Esophagus muscularis mucosa (tissue), 4 donors: ENCODE measurements at places on chromosomes 4 and X. TPM values are rescaled to one million over a fixed set of nuclear protein-coding genes. Genes with fewer than 3 reads are reported as not detected.

The DCLK2 gene
- 16.2 TPM for total RNA-seq

- DNase-seq: no peak
Observed at GRCh38 chr4:1517592-1518411, 111.6 kb upstream of the NKX1-1 start.

DNA sequence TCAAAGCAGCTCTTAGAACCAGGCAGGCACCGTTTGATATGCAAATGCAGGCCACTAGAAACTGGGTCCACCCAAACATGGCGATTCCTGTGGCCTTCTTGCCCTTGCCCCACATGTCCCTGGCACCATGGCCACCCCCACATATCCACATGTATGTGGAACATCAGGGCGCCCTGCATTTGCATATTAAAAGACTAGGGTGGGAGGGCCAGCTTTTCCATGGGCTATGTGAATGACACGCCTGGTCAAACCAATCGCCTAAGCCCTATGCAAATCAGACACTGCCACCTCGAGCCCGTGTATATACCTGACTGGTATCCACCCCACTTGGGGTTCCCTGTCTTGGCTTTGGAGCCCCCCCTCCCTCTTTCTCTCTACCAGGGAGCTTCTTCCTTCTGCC is 107.0 kb downstream of the ABLIM2 start:
- DNase-seq: no peak

The ZNF595 gene
- total RNA-seq: 18.7 TPM

DNA sequence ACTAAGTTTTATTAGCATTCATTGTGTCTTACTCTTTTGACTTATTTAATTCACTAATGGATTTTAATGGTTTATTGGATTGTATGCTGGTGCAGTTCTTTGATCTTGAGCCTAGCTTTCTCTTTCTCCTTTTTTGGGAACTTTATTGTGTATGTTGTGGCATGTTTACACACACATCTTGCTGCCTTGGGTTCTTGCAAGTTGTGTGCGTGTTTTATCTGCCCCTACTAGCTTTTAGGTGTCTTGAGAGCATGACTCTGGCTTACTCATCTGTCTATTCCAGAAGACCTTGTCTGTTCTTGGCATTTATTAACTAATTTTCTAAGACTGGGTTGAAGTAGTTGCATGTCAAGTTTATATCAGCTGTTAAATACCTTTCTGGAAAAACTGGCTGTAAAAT is 2.7 kb downstream of the TMEM165 start:
- DNase-seq: no peak

DNA sequence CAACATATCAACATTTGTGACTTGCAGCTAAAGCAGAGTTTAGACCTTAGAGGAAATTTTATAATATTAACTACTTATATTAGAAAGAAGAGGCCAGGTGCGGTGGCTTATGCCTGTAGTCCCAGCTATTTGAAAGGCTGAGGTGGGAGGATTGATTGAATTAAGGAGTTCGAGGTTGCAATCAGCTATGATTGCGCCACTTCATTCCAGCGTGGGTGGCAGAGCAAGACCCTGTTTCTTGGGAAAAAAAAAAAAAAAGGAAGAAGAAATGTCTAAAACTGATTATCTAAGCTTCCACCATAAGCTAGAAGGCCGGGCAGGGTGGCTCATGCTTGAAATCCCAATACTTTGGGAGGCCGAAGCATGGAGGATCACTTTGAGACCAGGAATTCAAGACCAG is 42.0 kb upstream of the USP9X start:
- no peak for DNase-seq

- no peak for DNase-seq
Observed at GRCh38 chrX:38519651-38520050, 41.7 kb upstream of the TSPAN7 start.

GRCh38 chr4:126748736-126749135 is 884.0 kb upstream of the INTU start:
- no peak for DNase-seq

The SYTL5 gene
- not detected for total RNA-seq

The CWH43 gene
- total RNA-seq: not detected

- no peak for DNase-seq
Observed at GRCh38 chrX:124344246-124344645, 2.1 kb upstream of the SH2D1A start.

The HELT gene
- not detected for total RNA-seq

- no peak for DNase-seq
Observed at GRCh38 chrX:71215338-71215912, 7.6 kb upstream of the GJB1 start.

GRCh38 chr4:154877110-154877760 is 96.2 kb downstream of the RBM46 start:
- no peak for DNase-seq

The FAM114A1 gene
- total RNA-seq: 119 TPM
